ENCODE measurements at places on chromosomes 6 and 20.

DNA sequence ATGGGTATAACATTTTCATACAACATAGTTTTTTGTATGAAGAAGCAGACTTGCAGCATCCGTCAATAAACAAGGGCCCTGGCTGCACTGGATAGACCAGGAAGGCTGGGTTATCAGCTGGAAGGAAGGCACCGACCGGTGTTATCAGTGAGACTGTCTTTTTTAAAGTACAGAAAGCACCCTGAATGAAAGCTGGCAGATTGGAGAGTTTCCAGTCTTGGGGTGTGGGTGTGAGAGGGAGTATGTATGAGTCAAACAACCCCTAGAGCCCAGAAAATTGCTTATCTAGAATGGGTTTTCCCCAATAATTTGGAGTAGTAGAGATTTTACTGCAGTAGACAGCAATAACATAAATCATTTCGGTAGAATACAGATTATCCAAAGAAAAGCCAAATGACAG lies 42.4 kb downstream of the TXLNB start:
- no peak for DNase-seq

DNA sequence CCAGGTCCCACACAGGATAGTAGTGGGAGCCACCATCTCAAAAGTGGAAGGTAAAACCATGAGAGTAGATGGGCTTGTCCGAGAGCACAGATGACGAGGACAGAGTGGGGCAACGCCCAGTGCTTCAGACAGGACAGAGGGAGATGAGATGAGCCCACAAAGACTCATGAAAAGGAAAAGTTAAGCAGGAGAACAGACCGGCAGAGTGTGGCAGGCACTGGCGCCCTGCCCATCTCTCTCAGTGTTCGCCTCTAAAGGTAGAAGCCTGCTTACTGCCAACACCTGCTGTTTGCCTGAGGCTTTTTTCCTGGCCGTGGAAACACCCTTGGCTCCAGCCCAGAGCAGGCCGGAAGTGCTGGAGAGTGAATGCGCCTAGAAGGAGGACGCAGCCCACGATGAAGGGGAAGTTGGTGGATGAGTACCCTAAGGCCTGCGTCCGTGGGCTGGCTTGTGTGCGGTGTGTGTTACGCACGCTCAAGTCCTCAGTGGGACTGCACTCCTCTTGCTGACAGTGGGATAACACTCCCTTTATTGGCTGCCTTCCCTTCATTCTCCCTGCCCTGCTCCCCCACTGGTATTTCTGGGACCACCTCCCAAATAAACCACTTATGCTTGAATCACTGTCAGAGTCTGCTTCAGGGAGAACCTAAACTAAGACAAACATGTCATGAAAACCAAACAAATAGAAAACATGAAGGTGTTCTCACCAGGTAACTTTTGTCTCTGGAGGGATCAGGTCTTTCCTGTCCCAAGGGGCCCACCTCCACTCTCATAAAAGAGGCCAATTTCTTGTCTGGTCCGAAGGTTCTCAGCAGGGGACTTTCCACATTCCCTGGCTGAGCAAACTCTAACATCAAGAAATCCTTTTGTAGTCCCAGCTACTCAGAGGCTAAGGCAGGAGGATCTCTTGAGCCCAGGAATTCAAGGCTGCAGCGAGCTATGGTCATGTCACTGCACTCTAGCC lies 9.1 kb upstream of the FOXP4 start:
- DNase-seq: no peak

- no peak for DNase-seq
Observed at GRCh38 chr6:166336847-166337246, 5.5 kb downstream of the SFT2D1 start.

DNA sequence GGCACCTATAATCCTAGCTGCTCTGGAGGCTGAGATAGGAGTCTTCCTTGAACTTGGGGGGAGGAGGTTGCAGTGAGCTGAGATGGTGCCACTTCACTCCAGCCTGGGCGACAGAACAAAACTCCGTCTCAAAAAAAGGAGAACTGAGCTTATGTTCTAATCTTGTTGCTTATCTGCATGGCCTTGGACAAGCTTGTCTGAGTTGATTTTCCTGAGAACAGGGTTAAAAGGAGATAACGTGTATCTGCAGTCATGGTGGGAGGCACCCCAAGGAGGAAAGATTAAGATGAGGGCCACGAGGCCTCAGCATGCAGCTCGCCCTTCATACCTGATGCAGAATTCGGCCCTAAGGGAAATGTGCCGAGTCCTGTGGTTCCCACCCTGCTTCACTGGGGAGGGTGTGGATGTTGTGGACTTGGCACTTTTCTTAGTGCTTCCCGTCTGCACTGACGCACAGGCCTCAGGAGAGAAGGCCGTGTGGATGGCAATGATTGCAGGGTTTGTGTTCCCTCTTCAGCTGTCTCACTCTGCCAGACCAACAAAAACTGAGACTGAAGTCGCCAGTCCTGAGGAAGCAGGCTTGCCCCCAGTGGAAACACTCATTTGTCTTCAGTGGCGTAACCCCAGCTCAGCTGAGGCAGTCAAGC lies 56.3 kb downstream of the EZR start:
- no peak for DNase-seq

- no peak for DNase-seq
Observed at GRCh38 chr6:34227761-34228421, 8.8 kb upstream of the HMGA1 start.

DNA sequence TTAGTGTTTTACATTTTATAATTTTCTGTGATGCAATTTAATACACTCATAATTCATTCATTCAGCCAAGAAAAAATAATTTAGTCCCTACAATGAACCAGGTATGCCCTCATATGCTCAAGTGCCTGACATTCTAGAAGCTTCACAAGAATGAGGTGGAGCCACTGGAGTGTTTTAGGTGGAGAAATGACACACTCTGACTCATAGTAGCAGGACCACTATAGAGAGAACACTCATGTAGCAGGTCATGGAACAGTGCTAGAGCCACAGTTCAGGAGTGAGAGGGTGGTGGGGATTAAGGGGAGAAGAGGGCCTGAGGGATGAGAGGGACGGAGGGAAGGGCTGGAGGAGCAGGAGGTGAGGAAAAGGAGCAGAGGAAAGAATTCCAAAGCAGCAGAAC lies 1.4 kb upstream of the HLA-G start:
- DNase-seq: no peak

DNA sequence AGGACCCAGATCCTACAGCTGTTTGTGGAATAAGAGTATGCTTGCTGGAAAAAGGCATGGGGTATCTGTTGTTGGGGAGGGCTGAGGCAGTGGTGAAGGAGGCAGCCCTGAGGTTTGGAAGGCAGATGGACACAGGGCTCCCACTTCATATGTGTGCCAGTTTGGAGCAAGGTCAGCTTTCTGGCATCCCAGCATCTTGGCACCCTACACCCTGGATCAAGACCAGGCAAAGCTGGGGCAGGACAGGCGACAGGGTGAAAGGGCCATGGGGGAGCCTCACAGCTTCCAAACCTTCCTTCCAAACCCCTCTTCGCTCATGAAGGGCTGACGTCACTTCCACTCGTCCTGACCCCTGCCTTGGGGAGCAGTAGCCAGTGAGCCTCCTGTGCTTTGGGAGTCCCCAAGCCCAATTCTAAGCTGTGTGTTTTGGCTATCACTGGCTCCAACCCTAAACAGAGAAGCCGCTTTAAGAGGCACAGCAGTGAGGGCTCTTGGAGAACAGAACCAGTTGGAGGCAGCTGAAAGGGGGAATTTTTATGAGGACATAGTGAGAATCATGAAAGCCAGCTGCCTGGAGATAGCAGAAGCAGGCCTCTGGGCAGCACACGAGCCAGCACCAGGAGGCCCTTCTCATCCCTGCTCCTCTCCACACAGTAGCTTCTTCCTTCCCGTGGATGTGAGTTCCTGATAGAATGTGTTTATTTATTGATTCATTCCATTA lies 448.6 kb upstream of the CDH4 start:
- DNase-seq: no peak

GRCh38 chr6:13455552-13455966 lies 31.8 kb downstream of the GFOD1 start:
- DNase-seq: no peak

DNA sequence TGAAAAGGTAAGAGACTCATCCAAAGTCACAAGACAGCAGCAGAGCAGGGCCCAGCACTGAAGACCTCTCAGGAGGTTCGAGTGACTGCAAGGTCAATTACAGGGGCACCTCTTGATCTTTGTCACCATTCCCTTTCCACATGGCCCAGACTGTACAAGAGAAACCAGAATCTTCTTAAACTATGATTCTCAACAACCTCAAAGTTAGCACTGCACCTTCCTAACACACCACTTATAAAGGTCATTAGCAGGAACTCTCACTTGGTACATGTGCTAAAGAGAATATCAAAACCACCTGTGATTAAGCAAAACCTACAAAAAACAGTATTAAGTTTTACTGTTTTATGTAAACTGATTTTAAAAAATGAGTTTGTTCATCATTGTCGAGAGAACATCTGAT lies 70.2 kb downstream of the DTNBP1 start:
- DNase-seq: no peak

DNA sequence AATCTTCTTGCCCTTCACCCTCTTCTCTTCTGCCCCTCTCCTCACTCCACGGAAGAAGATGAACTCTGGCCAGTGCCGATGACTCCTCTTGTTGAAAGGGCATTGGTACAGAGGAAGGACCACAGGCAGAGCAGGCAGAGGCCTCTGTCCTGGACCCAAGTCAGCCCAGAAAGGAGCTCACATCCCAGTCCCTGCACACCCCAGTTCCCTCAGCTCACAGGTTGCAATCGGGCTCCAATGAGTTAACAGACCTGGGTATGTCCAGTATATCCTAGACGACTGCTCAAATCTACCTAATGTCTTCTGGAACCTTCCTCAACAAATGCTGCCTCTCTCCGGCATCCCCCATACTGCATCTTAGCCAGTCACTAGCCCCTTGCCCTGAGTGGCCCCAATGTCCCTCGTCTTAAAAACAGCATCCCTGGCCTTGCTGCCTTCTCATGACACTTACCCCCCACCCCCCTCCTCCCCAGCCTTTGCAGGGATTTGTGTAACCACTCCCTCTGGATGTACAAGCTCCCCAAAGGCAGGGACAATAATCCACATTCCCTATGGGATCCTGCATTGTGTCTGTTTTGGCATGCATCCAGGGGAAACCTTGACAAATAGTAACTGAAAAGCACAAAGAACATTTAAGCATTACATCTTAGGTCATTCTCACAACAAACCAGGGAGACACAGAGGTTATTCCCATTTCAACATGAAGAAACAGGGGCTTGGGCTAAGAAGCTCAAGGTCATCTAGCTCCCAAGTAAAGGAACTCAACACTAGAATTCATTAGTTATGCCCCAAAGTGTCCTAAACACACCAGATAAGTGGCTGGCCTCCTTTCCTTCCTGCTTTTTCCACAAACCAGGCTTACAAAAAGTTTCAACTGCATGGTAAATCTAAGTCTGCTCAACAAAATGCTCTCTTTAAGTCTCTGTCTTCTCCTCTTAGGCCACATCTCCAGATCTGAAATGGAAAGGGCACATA lies 45.1 kb downstream of the TRERF1 start:
- peak; percentile 40 for DNase-seq

DNA sequence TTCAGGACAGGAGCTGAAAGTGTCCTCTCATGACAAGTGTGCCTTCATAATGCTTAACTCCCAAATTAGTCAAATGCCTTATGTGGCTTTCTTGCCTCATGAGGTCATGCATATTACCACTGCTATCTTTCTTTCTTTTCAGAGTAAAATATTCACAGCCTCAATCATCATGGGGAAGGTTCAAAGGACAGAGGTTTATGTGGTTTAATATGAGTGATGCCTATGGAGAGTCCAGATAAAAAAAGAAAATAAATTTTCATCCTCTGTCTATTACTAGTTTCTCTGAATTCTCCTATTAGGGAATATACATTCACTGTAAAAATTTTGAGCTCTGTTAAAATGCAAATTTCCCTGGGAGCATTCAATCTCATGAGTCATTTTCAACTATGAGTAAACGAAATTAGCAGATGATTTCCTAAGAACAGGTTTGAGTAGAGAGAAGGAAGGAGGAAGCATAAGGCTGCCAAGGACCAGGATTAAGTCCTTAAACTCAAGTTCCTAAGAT lies 396.9 kb upstream of the ADGRB3 start:
- DNase-seq: no peak

GRCh38 chr6:137051790-137052472 lies 7.2 kb upstream of the IL20RA start:
- DNase-seq: no peak

DNA sequence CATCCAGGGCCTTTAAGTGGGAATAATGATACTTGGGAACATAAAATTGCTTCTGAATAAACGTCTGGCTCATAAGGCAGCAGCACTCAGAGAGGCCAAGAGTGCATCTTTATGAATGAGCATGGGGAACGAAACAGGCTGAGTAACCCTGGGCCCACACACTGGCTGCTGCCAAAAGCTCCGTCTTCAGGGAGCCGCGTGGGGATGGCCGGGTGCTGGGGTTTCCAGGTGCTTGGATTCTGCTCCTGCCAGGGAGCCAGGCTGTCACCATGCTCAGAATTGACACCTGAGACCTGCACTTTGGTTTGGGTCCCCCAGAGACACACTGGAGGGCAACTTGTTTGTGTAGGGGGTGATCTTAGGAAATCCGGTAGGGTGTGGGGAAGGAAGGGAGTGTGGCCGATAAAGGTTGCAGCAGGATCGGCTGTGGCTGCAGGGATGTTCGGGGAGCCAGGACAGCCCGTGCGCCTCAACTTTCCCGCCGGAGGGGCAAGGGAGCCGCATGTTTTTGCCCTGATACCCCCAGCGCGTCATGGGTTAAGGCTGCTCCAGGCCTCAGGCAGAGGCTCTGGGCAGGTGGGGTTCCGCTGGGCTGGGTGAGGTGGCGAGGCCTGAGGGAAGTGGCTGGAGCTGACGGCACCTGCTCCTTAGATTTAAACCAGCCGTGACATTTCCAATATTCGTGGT lies 101.8 kb downstream of the YTHDF1 start:
- DNase-seq: no peak

- DNase-seq: no peak
Observed at GRCh38 chr6:163175301-163175700, 239.2 kb upstream of the QKI start.

- no peak for DNase-seq
Observed at GRCh38 chr20:5658912-5659345, 91.3 kb upstream of the SHLD1 start.

DNA sequence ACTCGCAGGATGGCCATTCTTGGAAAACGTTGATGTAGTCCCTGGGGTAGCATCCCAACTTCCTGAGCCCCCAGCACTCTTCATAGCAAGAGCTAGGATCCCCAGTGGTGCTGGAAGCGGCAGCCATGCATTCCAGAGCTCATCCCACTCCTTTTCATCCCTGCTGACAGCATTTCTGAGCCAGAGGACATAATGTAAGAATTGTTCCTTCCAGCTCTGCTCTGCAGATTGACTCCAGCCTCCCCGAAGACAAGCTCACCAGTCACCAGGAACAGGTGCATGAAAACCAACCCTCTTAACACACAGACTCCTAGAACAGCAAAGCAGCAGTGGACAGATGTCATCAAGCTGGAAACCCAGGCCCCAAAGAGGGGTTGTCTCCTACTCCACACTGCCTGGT lies 3.8 kb downstream of the SLC13A3 start:
- no peak for DNase-seq

GRCh38 chr6:93412452-93412851 lies 6.9 kb downstream of the EPHA7 start:
- DNase-seq: no peak
